ENCODE measurements at places on chromosomes 11 and 22. TPM values are rescaled to one million over a fixed set of nuclear protein-coding genes. Genes with fewer than 3 reads are reported as not detected.

The C11orf16 gene
- not detected for total RNA-seq

The LRRC75B gene
- 10.0 TPM for total RNA-seq

The CEP126 gene
- 1.3 TPM for total RNA-seq

The SHISAL1 gene
- total RNA-seq, result 0.31 TPM

The MADD gene
- 54.4 TPM for total RNA-seq

The OR51B2 gene
- total RNA-seq, result 0.80 TPM

Measured in myocyte (in vitro differentiated cells).